Stimulated activated CD4-positive, alpha-beta T cell treated with anti-CD3 and anti-CD28 coated beads, Interleukin-1b, Interleukin-23, amount 100 ng/mL, for 4 hours (primary cell): ENCODE measurements at places on chromosomes 6 and 20.

DNA sequence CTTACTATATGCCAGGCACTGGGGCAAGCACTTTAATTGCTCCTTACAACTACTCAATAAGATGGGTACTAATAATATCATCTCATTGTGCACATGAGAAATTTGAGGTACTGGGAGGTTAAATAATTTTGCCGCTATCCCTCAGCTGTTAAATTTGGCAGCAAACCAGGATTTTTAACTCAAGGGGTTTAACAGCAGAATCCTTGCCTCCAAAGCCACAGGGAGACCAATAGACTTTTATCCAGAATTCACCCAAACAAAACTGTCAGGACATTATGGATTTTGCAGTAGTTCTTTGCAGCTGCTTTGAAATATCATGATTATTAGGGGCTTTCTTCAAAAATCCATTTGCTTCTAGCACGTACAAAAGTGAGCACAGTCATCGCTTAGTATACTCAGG lies 136.2 kb downstream of the RPS12 start:
- no peak for DNase-seq

DNA sequence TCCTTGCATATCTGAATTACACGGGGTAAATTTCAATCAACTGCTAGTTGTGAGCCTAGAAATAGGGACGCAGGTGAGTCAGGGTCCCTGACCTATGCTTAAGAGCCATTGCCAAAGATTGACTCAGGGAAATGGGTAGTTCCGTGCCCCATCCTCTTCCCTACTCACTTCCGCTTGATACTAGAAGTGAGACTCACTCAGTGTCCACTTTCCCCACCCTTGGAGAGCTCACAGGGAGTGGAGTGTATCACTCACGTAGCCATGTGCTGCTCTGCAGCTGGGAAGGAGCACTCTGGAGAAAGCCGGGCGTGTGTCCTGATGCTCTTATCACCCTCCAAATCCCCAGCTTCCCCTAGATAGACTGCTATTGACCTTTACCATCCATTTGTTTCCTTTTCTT lies 543 bp upstream of the MUC22 start:
- DNase-seq = no peak

DNA sequence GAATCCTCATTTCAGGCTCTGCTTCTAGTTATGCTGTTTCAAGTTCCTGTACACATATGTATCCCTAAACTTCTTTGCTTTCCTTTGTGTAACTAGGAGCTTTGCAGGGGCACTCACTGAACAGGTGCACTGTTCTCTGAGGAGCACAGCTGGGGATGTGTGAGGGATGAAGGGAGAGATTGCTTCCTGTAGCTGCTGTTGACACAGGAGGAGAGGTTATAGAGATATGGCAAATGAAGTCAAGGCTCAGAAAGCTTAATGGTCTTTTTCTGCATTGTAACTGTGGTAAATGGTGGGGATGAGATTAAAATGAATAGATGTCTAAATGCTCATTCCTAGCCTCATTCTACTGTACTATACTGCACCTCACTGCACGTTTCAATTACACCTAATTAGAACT lies 454.3 kb downstream of the BTBD3 start:
- DNase-seq = no peak

DNA sequence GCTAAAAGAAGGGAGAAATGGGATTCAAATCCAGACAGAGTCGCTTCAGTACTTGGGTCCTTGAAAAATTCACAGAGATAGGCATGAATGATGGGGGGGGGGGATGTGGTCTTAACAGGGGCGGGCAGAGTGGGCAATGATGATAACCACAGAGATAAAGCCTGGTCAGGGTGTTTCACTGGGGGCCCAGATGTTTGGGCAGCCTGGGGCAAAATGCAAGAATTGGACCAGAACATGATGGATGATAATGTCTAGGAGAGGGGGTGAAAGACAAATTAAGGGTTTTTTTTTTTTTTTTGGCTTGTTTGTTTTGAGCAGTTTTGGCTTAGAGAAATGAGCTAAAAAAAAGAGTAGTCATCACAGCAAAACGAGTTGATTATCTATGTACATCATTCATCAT lies 57.4 kb downstream of the LAMP5 start:
- DNase-seq = no peak

DNA sequence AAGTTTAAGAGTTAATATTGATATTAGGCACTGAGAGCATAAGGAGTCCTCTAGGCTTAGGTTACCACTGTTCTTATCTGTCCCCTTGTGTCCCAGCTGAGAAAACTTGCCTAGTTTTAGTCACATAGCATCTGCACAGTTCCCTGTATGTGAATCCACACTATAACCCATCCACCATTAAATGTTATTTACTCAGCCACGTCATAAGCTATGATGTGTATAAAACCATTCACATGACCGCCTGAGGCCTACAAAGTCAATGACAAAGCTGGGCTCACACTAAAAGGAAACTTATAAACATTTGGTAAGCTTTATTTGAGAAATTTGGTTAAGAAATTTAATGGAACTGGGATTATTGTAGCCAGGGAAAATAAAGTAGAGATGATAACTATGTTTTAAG lies 59.2 kb upstream of the TFAP2D start:
- DNase-seq = no peak

- DNase-seq = no peak
Measured at GRCh38 chr20:62841705-62842212, 19.9 kb downstream of the TCFL5 start.

GRCh38 chr6:84123186-84123585 lies 89.6 kb downstream of the MRAP2 start:
- no peak for DNase-seq

DNA sequence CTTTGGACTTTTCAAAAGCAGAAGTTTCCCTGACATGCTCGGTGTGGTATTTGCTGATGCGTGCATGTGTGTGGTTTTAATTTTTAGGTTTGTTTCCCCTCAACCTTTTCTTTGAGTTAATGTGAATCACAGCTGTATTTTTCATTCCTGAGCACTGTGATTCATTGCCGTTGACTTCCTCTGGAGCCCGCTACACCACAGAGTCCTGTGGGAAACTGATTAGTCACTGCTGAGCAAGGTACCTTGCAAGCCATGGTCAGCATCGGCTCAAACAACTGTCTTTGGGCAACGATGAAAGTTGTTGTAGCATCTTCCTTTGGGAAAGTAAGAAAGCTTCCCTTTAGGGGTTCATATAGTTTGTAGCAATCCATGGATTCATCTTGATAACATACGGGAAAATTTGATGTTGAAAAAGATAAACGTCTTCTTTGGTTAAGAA lies 57.5 kb downstream of the RIN2 start:
- no peak for DNase-seq

GRCh38 chr20:56350842-56351241 lies 7.9 kb upstream of the FAM210B start:
- DNase-seq = no peak

- DNase-seq = no peak
Measured at GRCh38 chr6:15793826-15794225, 131.0 kb upstream of the DTNBP1 start.

GRCh38 chr6:46828939-46829338 lies 35.8 kb downstream of the MEP1A start:
- no peak for DNase-seq

DNA sequence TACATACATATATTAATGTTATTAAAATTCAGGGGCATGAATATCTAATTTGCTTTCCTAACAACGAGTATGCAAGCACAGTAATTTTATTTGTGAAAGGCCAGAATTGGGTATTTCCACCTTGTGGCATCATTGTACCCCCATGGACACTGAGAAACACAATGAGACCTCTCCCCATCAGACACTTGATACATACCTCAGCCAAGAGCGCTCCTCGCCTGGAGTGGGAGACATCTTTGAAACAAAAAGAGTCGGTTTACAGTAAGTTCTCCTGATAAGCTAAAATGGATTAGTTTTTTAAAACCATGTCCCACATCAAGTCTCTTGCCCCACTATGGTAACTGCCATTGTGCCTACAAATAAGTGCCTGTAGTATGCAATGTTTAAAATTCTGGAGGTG lies 2.1 kb downstream of the CNR1 start:
- no peak for DNase-seq

DNA sequence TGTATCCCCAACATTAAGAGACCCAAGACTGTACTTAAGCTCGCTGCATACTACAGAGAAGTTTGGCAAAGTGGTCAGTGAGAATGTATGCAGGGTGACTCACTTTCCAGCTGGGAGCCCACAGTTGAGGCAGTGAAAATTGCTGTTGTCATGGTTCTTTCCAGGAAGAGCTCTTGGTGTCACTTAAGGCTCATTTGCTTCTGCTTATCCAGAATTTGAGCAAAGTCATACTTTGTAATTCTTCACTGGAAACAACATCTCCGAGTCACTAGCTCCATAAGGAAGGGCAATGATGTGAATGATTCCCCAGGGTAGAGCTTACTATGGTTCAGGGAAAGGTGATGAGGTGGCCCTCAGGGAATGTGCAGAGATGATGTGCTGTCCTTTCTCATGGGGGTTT lies 65.4 kb upstream of the FBXL4 start:
- DNase-seq = no peak

GRCh38 chr20:18694071-18694470 lies 106.2 kb downstream of the DTD1 start:
- no peak for DNase-seq

- DNase-seq = no peak
Measured at GRCh38 chr6:130847001-130847910, 20.1 kb downstream of the SMLR1 start.

DNA sequence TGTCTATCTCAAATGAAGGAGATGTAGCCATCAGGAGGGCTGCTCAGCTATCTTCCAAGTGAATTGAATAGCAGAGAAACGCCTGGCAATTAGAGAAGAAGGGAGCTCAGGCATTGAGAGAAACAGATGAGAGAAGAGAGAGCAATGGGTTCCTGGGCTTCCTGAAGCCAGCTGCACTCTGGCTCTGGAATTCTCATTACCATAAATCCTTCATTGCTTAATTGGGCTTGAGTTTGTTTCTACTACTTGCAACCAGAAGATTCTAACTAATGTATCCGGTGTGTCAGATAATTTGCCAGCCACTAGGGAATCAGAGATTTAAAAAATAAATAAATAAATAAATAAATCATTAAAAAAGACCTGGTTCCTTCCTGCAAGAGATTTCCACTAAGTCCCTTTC lies 25.0 kb upstream of the CDKAL1 start:
- no peak for DNase-seq

DNA sequence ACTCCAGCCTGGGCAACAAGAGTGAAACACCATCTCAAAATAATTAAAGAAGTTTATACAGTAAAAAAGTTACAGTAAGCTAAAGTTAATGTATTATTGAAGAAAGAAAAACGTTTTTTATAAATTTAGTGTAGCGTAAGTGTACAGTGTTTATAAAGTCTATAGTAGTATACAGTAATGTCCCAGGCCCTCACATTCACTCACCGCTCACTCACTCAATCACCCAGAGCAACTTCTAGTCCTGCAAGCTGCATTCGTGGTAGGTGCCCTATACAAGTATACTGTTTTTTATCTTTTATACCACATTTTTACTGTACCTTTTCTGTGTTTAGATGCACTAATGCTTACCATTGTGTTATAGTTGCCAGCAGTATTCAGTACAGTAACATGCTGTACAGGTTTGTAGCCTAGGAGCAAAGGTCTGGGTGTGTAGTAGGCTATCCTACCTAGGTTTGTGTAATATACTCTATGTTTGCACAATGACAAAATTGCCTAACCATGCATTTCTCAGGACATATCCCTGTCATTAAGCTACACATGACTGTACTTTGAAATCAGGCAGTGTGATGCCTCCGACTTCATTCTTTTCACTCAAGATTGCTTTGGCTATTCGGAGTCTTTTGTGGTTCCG lies 16.7 kb downstream of the MGME1 start:
- DNase-seq = no peak

GRCh38 chr6:116055513-116055912 lies 5.2 kb downstream of the FRK start:
- no peak for DNase-seq

- DNase-seq = no peak
Measured at GRCh38 chr6:1591926-1592325, 17.8 kb upstream of the FOXC1 start.

DNA sequence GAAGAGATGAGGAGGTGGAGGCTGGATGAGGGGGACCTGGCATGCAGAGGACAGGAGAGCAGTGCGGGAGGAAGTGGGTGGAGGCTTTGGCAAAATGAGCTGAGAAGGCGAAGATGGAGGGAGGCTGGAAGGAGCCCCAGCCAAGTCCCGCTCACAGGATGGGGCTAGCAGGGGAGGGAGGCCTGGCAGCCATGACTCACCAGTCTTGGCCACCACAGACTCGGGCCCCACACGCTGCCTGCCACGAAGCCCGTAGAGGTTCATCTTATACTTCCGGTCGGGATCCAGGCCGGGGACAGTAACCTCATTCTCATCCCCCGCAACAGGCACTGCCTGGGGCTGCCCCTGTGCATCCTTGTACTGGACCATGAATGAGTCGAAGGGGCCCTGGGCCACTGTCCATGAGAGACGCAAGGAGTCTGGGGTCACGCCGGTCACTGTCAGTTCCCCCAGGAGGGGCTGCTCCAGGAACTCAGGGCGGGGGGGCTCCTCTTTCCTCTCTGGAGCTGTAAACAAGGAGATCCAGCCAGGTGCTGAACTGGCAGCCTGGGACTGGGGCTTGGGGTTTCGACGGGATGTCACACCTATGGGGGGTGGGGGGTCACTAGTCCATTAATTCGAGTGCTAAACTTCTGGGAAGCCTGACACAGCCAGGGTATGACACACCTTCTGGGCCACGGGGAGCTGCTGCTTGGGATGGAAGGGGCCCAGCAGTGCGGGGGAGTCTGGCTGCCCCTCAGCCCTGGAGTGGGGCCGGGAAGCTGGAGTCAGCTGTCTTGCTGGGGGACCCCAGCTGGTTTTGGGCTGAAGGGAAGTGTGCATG lies 27.8 kb downstream of the TNXB start:
- DNase-seq = no peak

GRCh38 chr6:83459663-83460062 lies 28.8 kb upstream of the ME1 start:
- DNase-seq = no peak

DNA sequence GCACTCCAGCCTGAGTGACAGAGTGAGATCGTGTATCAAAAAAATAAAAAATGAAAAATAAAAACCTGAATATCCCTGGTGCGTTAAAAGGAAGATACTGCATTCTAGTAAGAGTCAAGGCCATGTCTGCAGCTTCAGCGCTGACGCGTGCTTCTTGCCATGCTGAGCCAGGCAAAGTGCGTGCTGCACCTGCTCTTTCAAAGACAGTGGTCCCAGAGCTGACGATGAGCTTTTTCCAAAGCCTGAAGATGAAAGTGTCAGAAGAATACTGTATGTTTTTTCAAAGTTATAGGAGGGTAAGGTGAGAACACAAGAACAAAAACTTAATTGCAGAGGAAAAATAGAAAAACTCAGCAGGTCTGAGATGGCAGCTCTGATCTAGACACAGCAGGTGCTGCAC lies 115.1 kb downstream of the RNASET2 start:
- no peak for DNase-seq

GRCh38 chr6:27531772-27532459 lies 59.0 kb upstream of the ZNF184 start:
- no peak for DNase-seq

- no peak for DNase-seq
Measured at GRCh38 chr20:4815628-4816027, 93.9 kb downstream of the PRND start.
